NCI-H2227 treated with DMSO at 0.1 percent for 48 hours (cell line): ENCODE measurements at places on chromosomes 12 and 14.
A peak's percentile ranks its signal among the peaks of the same experiment; 100 is the strongest.

GRCh38 chr14:100374876-100375265 lies 51.7 kb downstream of the SLC25A47 start:
- no peak for DNase-seq

GRCh38 chr12:7678744-7679143 lies 13.0 kb upstream of the APOBEC1 start:
- no peak for DNase-seq

DNA sequence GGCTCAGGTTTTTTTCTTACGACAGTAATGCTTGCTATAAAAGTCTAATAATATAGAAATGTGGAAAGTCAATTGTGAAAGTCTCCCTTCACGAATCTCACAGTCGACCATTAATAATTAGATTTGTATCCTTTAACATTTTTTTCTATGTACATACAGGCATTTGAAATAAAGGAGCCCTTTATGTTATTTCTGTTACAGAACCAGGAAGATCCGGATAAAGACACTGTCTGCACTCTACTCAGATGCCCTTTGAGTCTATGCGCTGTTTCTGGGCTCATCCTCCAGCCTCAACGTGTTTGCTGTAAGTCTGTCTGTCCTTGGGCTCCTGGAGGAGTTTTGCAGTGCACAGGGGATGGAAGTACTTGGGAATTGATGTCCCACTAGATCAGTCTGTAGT lies 212.2 kb upstream of the ATP2B1 start:
- DNase-seq = no peak

DNA sequence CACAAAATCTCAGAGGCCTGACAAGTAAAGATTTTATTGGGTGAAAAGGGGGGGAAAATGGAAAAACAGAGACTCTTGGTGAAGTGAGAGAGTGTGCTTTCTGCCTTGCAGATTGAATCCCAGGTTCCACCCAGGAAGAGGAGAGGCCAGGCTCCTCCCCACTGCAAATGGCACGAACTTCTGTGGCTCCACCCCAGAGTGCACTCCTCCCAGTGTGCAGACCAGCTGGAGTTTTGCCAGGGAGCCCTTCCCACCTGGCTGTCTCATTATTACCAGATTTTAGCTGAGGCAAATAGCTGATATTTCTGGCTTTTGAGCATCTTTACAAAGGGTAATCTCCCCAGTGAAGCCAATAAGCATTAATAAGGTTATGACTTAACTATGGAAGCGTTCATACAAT lies 51.9 kb downstream of the TESPA1 start:
- DNase-seq = no peak

DNA sequence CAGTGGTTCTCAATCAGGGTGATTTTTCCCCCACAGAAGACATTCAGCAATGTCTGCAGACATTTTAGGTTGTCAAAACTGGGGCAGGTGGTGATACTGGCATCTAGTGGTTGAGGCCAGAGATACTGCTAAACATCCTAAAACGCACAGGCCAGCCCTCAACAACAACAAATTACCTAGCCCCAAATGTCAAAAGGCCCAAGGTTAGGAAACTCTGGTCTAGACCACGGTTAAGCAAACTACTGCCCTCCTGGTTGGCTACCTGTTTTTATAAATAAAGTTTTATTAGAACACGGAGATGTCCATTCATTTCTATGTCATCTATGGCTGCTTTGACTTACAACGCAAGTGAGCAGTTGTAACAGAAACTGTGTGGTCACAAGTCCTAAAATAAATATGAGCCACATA lies 186.7 kb downstream of the EFCAB11 start:
- DNase-seq = no peak

DNA sequence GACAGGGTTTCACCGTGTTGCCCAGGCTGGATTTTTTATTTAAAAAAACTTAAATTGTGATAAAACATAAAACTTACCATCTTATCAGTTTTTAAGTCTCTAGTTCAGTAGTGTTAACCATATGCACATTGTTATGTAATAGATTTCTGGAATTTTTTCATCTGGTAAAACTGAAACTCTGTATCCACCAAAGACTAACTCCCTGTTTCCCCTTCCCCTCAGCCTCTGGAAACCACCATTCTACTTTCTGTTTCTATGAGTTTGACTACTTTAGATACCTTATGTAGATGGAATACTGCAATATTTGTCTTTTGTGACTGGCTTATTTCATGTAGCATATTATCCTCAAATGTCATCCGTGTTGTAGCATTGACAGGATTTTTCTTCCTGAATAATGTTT lies 12.8 kb upstream of the PLEKHG3 start:
- DNase-seq = no peak

DNA sequence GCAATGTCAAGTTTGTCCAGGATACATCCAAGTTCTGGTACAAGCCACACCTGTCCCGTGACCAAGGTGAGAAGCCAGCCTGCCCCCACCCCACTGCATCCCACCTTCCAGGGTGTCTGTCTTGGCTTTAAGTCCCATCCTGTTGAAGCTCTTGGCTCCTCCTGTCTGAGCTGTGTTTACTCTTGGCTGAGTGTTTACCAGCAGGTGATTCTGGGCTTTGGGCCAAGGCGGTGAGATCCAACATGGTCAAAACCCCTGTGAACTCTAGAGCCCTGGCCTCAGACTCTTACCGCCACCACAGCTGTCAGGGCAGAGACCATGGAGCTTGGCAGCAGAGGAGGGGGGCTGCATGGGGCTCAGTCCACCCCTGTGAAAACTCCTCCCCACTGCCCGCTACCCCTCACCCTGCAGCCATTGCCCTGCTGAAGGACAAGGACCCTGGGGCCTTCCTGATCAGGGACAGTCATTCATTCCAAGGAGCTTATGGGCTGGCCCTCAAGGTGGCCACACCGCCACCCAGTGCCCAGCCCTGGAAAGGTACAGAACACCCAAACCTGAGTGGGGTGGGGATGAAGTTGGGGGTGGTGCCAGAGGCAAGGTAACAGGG lies 11.6 kb downstream of the TNS2 start:
- DNase-seq = no peak

DNA sequence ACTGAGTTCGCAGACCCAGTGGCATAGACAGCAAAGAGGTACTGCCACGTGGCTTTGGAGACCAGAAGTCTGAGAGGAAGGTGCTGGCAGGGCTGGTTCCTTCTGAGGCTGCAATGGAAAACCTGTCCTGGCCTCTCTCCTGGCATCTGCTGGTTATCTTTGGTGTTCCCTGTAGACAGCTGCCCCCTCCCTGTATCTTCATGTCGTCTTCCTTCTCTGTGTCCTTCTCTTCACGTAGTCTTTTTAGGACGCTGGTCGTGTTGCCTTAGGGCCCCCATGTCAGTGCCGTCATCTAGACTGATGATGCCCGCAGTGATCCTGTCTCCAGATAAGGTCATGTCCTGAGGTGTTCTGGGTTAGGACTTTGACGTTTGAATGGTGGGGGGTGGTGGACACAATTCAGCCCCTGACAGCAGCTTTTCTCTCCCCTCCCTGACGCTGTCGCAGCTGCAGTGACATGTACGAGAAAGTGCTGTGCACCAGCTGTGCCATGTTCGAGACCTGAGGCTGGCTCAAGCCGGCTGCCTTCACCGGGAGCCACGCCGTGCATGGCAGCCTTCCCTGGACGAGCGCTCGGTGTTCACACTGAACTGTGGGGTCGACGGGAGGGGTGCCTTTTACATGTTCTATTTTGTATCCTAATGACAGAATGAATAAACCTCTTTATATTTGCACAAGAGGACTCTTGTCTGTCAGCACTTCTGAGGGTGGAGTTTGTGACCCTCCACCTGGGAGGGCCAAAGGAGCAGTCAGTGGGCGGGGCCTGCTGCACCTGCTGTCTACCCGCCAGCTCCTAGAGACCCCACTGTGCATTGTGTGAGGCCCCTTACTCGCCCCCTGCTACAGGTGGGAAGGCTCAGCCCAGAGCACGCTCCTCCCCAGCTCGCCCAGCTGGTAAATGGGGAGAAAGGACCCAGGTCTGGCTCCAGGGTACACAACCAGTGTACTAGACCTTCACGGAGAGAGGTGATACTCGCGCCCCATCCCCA lies 6.3 kb downstream of the SIVA1 start:
- DNase-seq = no peak

GRCh38 chr12:105856048-105856405 lies 282.7 kb downstream of the NUAK1 start:
- no peak for DNase-seq

DNA sequence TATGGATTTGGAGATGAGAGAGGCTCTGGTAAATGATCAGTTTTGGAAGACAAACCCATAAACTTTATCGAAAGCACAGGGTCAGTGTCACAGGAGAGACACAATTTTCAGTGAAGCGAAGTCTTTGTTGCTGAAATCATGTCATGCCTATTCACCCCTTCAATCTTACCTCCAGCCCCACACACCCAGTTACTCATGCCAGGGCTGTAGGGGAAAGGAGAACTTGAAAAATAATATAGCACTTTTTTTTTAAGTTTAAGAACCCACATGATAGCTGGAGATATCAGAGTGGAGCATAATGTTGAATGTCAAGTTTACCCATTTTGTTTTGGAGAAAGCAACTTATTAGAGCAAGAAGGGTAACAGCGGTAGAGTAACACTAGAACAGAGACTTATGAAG lies 107.4 kb downstream of the SSPN start:
- no peak for DNase-seq

DNA sequence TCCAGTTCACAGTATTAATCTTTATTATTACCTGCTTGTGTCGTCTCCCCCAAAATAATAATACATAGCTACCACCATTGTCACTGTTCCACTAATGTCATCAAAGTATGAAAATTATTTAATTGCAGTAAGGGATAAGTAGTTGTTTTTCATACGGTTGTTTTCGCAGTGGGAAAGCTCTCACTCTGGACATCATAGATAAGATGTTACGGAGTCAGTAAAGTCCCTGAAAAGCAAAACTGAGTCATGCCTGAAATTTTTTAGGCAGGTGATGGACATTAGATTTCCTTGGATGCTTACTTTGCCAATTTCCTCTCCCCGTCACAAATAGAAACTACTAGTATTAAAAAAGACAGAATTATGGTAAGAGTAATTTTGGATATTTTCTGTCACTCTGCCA lies 13.2 kb downstream of the PNP start:
- no peak for DNase-seq

DNA sequence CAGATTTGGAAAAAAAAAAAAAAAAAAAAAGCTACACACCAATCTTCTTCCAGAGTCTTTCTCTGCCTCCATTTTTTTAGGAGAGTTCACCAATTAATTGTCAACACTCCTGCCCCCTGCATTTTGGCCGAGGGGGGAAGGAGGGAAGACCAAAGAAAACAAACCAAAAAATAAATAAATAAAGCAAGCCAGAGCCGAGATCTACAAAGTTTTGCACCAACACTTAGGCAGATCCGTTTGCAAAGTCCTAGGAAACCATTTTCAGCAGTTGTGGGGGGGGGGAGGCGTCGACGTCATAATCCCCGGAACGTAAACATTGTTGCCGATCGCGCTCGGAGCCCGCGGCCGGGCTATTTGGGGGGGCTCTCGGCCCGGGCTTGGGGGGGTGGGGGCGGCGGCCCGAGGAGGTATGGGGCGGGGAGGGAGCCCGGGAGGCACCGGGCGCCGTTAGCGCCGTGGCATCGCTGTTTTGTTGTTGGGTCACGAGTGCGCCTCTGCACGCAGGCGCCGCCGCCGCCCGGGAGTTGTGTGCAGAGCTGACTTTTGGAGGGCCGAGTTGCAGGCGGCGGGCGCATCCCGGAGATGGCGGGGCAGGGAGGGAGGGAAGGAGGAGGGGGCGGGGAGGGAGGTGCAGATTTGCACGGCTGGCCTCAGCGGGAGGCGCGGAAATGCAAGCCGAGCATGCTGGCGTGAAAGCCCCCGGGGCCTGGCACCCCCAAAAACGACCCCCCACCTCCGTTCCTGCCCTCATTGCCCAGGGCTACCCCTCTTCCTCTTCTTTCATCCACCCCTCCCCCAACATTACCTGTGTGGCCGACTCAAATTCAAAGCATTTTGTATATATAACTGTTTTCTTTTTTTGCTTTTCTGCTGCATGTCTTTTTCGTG lies 598 bp downstream of the KDM2B start:
- peak; percentile 82 for DNase-seq

DNA sequence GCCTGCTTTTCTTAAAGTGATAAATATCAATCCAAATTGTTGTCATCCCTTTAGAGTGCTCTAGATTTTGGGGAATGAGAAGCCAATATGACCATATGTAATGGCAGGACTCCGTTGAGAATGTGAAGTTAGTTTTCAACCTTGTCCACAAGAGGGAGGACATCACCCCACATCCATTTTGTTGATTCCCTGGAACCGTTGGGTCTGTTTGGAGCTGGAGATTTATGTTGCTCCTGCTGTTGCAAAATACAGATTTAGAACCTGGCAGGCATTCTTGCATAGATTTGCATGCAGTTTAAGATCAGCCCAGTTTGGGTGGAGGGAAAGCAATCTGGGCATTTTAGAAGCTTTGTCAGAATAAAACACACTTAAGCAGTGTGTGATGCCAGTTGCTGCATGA lies 620.1 kb downstream of the NRXN3 start:
- DNase-seq = peak; percentile 33

- DNase-seq = no peak
Measured at GRCh38 chr12:127579446-127579845, 687.5 kb upstream of the TMEM132C start.

DNA sequence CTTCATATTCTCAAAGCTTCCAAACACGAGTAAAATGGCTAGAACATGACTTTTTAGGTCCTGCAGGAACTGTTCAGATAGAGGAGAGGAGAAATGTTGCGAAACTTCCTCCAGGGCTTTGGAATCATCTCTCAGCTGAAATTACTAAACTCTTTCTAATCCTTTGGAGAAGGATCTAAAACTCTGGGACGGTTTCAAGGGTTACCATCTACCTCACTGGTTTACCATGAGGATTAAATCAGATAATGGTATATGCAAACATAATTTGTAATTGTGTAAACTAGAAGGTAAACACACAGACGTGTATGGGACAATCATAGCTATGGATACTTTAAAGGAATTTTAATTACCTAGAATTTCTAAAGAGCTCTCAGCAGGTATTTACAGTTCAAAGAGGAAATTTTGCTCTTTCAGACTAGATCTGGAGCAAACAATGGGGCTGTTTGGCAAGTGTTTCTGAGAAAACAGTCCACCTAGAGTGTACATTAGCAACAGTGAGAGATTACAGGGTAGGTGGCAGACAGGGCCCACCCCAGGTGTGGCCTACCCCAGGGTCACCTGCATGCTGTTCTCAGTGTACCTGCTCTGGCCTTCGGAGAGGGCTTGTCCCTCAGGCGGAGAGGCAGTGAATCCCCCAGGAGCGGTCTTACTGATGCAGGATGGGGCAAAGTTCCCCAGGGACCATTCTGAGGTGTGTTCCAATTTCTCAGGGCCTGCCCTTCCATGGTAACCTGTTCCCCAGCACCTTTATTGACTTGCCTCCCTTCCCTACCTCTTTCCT lies 124.7 kb upstream of the MAX start:
- no peak for DNase-seq

- no peak for DNase-seq
Measured at GRCh38 chr12:49287876-49288275, 7.1 kb upstream of the PRPH start.
